Stimulated activated CD4-positive, alpha-beta T cell treated with anti-CD3 and anti-CD28 coated beads, Interleukin-12 subunit alpha, Interleukin-12 subunit beta, amount 100 ng/mL, for 24 hours (primary cell): ENCODE measurements at places on chromosomes 16 and 17.

GRCh38 chr16:9499941-9500593 is 408.6 kb downstream of the HAPSTR1 start:
- no peak for DNase-seq

- DNase-seq = no peak
Observed at GRCh38 chr16:5073279-5073629, 1.6 kb downstream of the ALG1 start.

- no peak for DNase-seq
Observed at GRCh38 chr17:81635431-81635830, 1.5 kb downstream of the NPLOC4 start.

- DNase-seq = no peak
Observed at GRCh38 chr16:19559242-19559910, 3.9 kb downstream of the VPS35L start.

DNA sequence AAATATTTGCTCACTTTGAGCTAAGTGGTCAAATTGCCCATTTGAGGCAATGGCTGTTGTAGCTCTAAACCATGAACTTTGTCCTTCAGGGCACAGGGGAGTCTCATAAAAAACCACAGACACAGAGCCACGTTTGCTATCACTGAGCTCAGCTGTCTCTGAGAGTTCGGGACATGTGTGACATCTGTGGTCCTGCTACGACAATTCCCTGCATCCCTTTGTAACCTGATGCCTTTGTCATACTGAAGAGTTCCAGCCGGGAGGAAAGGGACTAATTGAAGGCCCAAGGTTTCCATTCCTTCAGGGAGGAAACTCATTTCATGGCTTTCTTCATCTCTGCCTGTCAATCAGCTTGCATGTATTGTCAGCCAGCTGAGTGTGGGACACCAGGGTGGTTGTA is 599.4 kb upstream of the CDH5 start:
- no peak for DNase-seq

DNA sequence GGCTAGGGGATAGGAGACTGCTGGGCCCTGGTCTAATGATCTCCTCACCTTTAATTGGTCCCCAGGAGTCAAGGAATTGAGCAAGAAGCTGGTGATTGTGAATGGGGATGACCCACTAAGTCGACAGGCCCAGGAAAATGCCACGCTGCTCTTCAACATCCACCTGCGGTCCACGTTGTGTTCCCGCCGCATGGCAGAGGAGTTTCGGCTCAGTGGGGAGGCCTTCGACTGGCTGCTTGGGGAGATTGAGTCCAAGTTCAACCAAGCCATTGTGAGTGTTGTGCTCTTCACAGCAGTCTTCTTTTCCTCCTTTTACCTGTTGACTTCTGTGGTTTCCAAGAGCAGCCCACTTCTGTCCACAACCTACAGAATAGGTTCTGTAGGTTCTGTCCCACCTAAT is 19.4 kb downstream of the POLR2A start:
- no peak for DNase-seq

DNA sequence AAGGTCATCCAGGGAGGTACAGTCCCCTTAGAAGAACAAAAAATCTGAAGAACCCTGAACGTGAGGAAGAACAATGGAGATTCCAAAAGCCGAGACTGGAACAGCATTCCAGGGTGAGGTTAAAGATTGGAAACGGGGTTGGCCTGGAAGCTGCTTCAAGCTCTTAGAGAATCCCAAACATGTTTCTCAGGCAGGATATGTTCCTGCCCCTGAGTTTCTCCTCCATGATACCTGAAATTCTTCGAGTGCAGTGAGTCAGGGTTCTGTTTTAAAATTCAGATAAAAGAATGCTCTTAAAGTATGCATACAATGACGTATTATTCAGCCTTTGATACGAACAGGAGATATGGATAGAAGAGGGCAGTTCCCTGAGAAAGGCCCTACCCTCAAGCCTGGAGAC is 293.1 kb downstream of the HS3ST3B1 start:
- no peak for DNase-seq

GRCh38 chr17:56678249-56679114 is 85.0 kb downstream of the NOG start:
- DNase-seq = no peak

DNA sequence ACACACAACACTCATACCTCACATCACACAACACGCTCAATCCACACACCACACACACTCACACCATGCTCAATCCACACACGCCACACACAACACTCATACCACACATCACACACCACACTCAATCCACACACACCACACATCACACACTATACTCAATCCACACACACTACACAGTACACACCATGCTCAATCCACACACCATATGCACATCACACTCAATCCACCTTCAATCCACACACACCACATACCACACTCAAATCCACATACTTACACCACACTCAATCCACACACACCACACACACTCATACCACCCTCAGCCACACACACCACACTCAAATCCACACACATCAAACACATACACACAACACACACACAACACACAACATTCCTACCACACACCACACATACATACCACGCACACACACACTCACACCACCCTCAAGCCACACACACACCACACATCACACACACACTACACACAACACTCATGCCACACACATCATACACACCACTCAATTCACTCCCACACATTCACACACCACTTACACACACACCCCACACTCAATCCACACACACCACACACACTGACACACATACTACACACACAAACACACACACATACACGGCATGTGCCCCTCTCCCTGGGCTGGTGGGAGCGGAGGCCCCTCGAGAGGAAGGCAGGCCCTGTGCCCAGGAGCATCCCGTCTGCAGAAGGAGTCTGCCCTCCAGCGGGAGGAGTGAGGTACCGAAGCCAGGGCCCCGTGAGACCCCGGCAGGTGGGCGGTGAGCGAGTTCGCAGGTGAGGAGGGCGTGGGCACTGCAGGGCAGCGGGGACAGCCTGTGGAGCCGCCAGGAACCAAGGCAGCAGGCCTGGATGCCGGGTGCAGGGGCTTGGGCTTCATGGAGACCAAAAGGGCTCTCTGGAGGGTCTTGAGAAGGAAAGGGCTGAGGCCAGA is 33.1 kb upstream of the RPTOR start:
- no peak for DNase-seq

- DNase-seq = no peak
Observed at GRCh38 chr16:75160386-75160785, 12.1 kb downstream of the ZFP1 start.

- DNase-seq = no peak
Observed at GRCh38 chr17:8175795-8176196, 384 bp downstream of the TMEM107 start.

DNA sequence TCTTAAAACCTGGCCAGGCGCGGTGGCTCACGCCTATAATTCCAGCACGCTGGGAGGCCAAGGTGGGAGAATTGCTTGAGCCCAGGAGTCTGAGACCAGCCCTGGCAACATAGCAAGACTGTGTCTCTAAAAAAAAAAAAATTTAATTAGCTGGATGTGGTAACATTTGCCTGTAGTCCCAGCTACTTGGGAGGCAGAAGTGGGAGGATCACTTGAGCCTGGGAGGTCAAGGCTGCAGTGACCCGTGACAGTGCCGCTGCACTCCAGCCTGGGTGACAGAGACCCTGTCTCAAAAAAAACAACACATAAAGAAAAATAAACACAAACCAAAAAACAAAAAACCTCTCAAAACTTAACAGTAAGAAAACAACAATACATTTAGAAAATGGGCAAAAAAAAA is 106.3 kb downstream of the SMG6 start:
- DNase-seq = no peak

DNA sequence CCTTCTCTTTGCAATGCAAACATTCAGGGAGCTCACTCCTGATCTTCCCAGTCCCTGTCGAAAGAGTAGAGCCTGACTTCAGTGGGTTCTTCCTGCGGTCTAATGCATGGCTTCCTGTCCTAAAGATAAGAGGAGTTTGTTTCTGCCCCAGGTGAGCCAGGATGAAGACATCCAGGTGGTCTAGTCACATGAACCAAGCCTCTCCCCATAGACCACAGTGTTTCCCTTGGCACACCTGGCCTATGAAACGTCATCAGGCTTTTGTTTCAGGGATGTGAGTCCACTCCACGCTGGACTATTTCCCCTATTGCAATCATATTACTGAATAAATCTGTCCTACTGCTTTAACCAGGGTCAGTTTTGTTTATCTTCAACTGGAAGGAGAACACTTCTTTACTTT is 21.1 kb downstream of the CES1 start:
- no peak for DNase-seq

DNA sequence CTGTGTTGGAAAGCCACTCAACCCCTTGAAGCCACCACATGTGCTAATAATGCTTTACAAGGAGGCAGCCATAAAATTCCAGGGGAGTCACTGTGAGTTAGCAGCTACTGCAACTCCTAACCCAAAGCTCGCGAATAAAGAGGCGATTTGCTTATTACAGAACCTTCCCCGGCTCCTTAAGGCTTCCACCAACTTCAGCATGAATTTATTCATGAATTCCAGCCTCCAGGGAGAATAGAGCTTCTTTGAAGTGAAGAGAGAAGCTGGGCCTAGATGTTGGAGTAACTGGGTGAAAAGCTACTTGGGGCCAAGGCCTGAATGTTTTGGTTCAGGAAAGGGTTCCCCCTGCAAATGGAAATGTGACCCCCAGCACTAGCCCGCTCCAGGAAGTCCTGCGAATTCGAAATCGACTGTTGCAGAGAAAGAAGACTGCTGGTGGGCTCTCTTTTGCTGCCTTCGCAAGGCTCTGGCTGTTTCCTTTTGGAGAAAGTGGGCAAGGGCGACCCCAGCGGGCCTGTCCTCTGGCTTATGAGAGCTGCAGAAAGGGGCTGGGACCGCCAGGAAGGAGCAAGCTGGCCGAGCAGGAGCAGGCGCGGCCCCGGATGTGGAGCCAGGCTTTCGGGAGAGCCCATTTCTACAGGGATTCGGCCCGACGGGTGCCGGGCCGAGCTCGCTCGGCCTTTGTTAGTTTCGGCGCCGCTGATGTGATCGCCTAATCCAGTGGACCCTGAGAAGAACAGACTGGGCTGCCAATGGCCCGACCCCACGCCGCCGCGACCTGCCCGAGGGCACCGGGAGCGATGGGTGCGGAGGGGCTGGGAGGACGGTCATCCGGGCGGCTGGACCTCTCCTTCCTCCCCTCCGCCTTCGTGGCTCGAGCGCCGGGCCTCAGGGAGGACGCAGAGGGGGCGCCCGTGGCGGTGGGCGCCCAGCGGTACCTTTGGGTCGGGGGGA is 7.6 kb downstream of the CBX8 start:
- DNase-seq = no peak

DNA sequence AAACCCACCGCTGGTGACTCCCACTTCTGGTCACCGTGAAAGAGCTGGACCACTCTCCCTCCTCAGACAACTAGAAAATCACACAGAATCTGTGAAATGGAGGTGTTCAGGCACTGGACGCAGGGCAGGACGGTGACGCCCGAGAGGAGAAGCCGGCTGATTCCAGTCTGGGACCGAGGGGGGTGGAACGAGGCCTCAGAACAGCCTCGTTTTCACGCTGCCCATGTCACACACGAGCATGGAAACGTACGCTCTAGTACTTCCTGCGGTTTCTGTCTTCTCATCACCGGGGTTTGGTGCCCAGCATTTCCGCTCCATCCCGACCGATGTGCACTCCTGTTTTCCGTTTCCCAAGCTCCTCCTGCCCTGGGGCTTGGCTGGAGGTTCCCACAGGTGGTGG is 101.8 kb upstream of the METRNL start:
- no peak for DNase-seq

- DNase-seq = no peak
Observed at GRCh38 chr17:47197821-47198220, 8.7 kb upstream of the CDC27 start.

GRCh38 chr17:48505788-48506187 is 25.0 kb downstream of the HOXB1 start:
- peak; percentile 8 for DNase-seq

DNA sequence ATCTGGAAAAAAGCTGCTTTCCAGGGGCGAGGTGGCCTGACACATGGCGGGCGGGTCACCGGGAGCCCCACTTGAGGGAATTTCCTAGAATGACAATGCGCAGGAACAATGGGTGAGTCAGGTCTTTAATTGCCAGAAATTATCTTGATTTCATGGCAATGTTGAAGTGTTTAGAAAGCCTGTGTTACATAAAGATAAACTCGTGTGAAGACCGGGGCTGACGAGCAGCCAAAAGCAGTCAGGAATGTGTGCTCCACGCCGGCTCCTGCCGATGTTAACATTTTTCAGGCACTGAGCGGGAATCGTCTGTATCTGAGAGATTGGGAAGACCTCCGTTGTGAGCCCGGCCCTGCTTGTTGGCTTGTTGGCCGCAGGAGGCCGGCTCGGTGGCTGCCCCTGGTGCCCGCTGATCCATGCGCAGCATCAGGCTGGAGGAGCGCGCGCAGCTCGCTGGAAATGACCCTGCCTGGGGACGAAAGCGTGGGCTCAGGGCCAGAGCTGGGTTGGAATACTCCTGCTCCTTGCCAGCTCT is 353.1 kb downstream of the FOXL1 start:
- DNase-seq = no peak

- no peak for DNase-seq
Observed at GRCh38 chr17:76151896-76152454, 10.9 kb upstream of the FOXJ1 start.

DNA sequence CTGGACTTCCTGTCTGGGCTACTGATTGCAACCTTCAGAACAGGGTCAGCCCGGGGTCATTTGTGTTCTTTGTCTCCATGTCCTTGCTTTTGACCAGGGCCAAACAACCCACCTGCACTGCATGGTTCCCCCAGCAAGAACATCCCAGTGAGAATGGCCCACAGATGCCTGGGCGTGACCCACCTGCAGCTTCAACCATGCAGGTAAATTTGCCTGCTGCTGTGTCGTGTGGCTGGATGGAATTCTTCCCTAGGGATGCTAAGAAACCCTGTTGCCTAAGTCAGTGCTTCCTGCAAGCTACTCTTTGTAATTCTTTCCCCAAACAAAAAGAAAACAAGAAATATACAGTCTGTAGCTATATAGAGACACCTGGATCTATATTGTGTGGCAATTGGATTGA is 12.5 kb downstream of the CDH13 start:
- no peak for DNase-seq

GRCh38 chr17:59762049-59762823 is 54.8 kb downstream of the VMP1 start:
- no peak for DNase-seq

- no peak for DNase-seq
Observed at GRCh38 chr17:80395402-80396151, 19.4 kb upstream of the ENDOV start.

DNA sequence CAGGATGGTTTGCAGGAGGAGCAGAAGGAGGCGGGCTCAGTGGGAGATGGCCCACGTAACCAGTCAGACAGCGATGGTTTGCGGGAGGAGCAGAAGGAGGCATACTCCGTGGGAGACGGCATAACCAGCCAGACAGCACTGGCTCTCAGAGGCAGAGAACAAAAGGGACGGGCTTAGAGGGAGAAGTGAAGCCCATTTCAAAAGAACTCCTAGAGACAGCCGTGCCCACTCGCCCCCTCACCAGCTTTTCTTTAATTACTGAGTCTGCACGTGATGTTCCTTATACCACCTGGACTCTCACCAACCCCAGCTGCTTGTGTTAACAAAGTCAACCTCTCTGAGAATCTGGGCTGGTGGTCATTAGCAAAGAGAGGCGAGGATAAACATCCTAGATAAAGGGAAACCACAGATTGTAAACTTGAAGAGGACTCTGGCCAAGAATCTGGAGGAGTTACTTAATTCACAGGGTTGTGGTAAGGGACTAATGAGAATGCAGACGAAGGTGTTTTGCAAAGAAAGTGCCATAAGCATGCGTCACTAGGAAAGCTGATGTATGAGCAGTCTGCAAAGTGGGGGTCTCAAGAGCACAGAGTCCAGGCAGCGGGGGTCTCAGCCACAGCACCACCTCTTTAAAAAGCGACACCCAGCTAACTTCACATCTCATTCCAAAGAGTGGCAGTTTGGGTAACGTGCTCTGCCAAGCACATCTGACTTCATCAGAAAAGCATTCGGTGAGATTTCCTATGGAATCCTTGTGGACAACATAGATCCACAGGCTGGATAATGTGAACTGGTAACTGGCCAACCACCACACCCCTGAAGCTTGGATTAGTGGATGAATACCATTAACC is 51.7 kb downstream of the NXN start:
- no peak for DNase-seq
